ENCODE measurements at places on chromosomes 1 and 21.

GRCh38 chr21:40901691-40902090, 54.7 kb upstream of the DSCAM start:
- no peak for DNase-seq

GRCh38 chr1:222046684-222047263, 304.9 kb upstream of the DUSP10 start:
- no peak for DNase-seq

DNA sequence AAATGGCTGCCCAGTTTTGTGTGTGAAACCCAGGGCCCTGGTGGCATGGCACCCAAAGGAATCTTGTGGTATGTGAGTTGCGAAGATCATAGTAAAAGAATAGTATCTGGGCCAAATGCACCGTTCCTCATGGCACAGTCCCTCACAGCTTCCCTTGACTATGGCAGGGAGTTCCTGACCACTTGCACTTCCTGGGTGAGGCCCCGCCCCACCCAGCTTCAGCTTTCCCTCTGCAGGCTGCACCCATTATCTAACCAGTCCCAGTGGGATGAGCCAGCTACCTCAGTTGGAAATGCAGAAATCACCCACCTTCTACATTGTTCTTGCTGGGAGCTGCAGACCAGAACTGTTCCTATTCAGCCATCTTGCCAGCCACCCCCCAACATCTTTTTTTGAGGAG, 63.0 kb downstream of the SLC5A9 start:
- DNase-seq = no peak

DNA sequence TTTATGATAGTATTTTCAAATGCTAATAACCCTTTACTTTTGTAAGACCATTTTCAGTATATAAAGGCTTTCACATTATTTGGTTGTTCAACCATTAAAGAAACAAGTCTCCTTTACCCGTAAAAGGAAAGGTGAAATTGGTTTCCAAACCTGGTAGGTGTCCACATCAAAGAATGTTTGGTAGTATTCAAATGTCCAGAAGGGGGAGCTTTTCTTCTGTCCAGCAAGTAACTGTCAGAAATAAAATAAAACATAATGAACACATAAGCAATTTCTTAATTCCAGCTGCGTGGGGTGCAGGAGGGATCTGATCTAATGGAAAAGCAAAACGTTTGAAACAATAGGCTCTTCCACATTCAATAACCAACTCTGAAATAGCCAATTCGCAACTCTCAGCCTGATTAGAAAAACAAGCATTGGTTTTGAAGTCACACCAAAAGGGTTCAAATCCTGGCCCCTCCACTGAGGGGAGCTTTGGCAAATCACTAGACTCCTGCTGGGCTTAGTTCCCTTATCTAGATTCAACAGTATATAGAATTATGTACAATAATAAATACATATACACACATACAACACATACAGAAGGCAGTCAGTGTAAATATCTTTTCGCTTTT, 11.0 kb downstream of the YIPF1 start:
- DNase-seq = peak; percentile 68

DNA sequence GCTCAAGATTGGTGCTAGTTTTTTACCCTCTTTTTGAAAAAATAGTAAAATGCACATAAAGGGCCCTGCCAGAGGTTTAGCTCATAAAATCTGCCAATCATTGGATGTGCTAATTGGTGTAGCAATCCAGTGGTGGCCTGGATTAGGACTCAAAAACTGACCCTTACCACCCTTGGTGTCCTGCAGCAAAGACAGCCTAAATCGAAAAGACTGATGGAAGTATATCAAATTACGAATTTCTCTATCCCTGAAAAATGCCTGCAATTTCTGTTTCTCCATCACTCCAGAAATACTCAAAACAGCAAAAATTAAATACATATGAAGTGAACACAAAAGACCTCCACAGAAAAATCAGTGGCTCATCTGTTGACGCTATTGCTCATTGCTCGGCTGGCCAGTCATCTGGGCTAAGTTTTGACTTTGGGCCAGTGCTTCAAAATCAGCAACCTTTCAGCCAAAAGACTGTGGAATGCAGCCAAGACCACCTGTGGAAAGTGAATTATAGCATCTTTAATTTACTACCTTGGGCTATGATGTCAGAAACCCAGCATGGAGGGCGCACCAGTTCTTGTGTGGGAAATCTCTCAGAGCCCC, 30.0 kb downstream of the WLS start:
- DNase-seq = no peak

DNA sequence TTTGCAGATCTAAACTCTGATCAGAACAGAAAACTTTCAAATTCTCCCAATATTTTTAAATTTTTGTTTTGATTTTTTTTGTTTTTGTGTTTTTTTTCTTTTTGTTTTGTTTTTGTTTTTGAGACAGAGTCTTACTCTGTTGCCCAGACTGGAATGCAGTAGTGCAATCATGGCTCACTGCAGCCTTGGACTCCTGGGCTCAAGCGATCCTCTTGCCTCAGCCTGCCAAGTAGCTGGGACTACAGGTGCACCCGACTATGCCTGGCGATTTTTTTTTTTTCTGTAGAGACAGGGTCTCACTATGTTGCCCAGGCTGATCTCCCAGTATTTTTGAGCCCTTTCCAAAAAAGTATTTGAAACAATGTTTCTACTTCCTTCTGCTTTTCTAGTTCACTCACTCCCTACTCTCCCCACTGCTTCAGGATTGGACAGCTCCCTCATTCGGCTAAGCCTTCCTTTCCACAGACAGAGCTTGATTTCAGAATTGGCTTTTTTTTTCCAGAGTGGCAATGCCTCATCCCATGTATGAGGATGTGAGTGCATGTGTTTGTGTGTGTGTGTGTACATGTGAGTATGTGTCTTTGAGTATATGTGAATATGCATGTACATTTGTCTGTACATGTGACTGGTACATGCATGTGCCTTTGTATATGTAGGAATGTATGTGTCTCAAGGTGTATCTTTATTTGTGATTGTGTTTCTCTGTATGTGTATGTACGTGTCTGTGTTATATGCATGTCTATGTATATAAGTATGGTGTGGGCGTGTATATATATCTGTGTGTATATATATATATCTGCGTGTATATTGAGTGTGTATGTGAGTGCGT, 11.9 kb downstream of the LHX4 start:
- DNase-seq = no peak

DNA sequence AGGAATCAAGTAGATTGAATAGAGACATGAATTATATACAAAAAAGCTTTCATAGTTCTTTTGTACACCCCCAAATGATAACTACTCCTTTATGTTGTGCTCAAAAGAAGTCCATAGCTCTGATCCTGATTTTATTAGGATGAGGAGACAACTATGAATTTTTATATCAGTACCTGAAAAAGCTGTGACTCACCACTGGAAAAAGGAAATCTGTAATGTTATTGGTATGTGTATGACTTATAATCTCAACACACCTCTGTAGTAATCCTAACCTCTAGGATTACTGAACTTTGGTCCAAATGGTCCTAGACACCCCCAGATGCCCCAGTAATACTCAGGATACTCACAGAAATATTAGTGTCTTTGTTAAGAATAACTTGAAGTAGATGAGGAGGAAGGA, 10.2 kb downstream of the PRKAB2 start:
- DNase-seq = no peak

GRCh38 chr1:221756830-221757551, 15.1 kb upstream of the DUSP10 start:
- no peak for DNase-seq

DNA sequence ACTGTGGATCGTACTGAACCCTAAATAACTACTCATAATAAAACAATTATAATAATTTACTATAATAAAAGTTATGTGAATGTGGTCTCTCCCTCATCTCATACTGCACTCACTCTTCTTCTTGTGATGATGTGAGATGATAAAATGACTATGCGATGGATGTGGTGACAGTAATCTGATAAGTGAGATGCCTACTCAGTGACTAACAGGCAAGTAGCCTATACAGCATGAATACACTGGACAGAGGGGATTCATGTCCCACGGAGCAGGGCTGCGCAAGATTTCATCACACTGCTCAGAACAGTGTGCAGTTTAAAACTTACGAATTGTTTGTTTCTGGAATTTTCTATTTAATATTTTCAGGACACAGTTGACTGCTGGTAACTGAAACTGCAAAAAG, 304.0 kb downstream of the DUSP10 start:
- no peak for DNase-seq

GRCh38 chr1:97864615-97865014, 56.2 kb downstream of the DPYD start:
- DNase-seq = no peak

DNA sequence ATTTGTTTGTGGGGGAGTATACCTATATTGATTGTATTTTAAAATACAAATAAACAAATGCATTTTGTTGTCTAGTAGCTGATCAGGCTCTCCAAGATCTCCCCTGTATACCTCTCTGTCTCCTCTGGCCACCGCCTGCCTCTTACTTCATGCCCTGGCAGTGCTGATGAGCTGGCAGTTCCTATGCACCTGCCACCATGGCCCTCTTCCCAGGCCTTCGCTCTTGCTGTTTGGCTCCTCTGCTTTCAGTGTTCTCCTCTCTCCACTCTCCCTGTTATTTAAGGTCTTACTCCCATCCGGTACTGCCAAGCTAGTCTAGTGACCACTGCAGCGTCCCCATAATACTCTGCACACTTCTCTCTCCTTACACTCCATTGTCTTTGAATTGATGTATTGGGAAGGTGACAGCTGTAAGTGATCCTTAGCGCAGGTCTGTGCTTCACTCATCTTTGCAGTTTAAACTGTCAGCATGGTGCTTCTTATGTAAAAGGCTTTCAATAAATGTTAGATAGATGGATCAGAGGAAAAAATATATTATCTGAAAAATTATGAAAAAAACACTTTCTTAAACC, 88.1 kb upstream of the ATP1A1 start:
- no peak for DNase-seq

GRCh38 chr1:12104417-12104816, 41.3 kb downstream of the TNFRSF8 start:
- no peak for DNase-seq

- DNase-seq = no peak
These were observed 2.2 kb upstream of the IRF6 start for GRCh38 chr1:209808059-209808581.

GRCh38 chr1:29504709-29505410, 268.5 kb downstream of the PTPRU start:
- DNase-seq = no peak

- DNase-seq = peak; percentile 72
These were observed 36.1 kb upstream of the RGS1 start for GRCh38 chr1:192539297-192540092.

DNA sequence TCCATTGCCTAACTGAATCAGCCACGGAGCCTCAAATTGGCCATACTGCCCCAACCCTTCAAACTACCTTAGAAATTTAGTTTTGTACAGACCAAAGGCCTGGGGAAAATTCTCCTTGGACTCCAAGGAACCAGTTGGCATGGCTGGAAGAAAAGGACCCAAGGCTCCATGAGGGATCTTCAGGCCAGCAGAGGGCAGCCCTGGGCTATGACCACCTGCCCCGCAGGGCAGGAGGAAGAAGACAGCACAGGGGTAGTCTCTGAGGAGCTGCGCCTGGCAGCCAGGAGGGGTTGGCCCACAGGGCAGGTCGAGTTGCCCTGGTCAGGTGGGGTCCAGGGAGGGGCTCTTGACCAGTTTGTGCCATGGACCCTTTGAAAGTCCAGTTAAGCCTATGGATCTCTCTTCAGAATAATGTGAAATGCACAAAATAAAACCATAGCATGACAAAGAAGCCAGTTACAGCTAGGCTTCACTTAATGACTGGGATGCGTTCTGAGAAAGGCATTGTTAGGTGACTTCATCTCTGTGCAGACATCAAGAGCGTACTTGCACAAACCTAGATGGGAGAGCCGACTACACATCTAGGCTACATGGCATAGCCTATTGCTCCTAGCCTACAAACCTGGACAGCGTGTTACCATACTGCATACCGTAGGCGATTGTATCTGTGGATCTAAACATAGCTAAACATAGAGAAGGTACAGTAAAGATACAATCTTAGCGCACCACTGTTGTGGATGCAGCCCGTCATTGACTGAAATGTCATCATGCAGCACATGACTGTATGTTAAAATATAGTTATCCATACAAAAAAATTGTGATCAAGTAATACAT, 26.1 kb downstream of the CACNA1S start:
- peak; percentile 82 for DNase-seq

DNA sequence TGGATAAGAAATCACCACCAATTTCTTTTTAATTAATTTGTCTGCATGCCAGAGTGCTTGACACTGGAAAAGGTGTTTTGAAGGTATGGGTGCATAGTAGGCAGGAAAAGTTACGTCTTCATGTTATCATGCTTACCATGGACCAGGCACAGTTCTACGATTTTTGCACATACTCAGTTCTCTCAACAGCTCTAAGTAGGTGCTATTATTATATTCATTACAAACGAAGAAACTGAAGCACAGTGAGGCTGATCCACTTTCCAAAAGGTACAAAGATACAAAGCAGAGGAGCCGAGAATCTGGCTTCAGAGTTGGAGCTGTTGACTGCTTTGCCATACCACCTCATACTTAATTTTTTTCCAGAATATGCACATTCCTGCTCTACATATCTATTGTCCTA, 306.4 kb downstream of the PBX1 start:
- DNase-seq = no peak

- DNase-seq = no peak
These were observed 231.5 kb upstream of the SNX7 start for GRCh38 chr1:98429965-98430443.

- DNase-seq = no peak
These were observed at the start of gene S100A9 for GRCh38 chr1:153357853-153358690. S100A9 (plus strand) TSS chr1:153357854; CDS start chr1:153358284, 430 bp downstream.

DNA sequence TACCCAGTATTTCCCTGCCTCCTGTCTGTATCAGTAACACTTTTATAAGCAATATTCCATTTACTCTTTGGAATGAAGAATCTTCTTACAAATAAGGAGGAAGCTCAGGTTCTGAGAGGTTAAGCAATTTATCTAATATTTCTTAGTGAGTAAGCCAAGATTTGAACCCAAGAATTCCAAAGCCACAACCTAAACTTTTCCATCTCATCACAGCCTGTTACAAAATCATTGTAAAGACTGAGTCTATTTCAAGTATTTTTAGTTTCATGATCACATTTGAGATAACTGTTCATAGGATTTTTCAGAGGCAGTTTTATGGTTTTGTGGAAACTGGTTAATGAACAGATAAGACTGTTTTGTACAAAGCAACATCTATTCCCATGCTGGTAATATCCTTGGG, 29.8 kb upstream of the HHAT start:
- no peak for DNase-seq

DNA sequence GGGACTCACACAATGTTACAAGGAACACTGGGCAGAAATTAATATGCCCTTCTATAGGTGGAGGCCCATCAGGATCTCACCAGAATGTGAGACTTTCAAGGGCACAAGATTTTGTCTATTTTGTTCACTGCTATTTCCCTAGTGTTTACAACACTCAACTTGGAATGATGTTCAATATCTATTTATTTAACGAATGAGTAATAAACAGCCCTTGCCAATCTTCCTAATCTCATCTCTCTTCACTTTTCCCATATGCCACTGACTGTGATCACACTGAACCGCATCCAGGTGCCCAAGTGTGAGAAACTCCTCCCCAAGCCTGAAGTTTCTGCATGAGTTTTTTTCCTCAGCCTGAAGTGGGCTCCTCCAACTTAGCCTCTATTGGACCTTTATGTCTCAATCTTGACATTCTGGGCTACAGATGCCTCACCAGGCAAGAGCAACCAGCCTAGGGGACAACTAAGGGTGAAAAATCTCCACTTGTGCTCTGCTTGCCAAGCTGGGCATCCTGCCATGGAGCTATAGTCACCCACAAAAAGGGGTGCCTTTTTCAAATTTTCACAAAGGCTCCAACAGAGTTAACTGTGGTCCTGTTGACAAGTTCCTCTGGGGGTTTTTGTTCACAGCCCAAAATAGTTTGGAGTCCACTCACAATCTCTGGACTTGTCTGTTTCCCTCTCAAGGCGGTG, 105.6 kb downstream of the PLPP3 start:
- DNase-seq = no peak

- DNase-seq = no peak
These were observed 3.4 kb downstream of the JUN start for GRCh38 chr1:58780411-58780810.

Measured in GM23338 (cell line).